NCI-H187 (cell line): ENCODE measurements at places on chromosomes 12 and 14.

DNA sequence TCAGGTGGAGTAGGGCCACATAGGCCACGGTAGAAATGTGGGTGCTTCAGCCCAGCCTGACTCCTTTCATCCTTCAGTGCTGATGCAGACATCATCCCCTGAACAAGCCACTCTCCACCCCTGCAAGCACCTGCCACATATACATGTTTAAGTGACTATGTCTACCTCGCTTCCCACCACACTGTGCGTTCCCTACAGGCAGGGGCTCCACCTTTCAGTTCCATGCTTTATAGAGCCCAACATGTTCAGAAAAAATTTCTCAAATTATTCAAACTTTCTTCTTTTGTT, 11.6 kb downstream of the SLC7A7 start:
- DNase-seq: no peak

- no peak for DNase-seq
Measured at GRCh38 chr12:90543841-90544240, 411.1 kb downstream of the CCER1 start.

DNA sequence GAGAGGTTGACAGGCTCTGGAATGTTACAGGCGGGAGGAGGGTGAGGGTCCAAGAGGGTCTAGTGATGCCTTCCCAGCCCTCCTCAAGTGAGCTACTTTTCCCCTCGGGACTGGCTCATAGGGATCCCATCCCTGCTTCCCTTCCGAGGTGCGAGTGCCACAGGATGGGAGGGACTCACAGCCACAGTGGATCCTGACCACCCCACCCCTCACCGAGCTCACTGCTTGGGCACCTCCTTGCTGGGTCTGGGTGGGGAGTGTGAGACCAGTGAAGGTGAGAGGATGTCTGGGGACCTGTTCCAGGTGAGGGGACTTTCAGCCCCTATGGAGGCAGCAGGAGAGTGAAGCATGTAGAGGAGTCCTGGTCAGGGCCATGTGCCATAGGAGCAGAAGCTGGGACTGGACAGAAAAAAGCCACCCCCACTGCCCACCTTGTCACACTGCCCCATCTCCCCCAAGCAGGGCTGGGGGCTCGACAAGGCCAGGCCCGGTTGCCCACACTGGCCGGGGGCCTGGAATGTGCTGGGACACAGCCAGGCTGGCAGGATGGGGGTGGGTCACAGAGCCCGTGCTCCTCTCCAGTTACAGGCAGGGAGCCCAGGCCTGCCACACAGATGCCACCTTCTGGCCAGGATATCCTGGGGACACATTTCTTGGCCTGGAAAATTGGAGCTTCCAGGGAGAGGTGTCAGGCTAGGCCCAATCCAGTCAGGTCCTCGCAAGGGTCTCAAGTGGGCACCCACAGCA, 1.7 kb upstream of the TNS2 start:
- no peak for DNase-seq

- no peak for DNase-seq
Measured at GRCh38 chr12:2273751-2274150, 221.0 kb downstream of the CACNA1C start.

DNA sequence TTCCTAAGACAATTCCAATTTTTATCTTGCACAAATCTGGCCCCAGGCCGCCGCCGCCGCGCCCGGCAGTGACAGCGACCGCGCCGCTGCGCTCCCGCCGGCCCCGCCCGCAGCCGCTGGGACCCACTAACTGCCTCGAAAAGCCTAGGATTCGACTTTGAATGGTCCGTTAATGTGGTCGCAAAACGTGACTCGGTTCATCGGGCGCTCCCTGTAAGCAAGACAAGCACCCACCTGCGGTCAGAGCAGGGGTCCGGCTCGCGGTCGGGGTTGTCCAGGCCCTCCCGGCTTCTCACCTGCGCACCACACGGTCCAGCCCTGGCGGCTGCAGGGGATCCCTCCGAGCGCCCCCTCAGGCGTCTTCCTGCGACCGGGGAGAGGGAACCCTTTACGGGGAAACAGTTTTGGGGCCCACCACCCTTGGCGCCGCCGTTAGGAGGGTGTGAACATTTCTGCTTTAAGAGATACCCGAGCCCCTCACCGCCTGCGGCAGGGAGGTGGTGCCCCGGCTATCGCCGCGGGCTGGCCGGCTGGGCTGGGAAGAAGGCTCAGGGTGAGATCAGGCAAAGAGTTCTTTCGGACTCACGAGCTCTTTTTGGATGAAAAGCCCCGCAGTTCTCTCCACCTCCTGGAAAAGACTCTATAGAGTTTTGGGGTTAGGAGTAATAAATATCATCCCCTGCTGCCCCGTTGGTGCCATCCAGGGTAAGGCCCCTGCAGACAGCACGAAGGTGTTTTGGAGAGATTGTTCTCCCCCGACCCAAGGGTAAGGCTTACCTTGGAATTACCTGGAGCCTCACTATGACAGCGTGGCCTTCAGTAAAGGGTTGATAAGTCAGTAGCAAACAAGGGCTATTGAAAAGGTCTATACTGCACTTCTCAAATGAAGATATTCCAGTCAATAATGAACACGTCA, 13.6 kb upstream of the FOXJ2 start:
- no peak for DNase-seq

GRCh38 chr14:90830931-90831701, 14.9 kb upstream of the TTC7B start:
- no peak for DNase-seq

DNA sequence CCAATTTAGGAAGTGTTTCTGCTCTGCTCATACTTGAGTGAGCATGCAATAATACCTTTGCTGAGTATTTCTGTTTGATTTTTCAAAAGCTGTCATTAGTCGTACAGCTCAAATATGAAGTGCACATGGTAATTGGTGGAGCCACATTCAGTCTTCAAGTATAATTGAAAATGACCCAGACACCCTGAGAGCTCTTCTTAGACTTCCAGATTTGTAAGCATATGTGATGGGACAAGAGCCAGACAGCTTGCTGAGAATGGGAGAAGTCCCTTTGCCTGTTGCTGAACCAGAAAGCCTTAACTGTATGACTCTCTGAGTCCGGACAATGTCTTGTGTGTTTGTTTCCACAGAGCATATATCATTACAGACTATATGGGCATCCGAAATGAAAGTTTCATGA, 307.3 kb downstream of the TMEM117 start:
- no peak for DNase-seq

DNA sequence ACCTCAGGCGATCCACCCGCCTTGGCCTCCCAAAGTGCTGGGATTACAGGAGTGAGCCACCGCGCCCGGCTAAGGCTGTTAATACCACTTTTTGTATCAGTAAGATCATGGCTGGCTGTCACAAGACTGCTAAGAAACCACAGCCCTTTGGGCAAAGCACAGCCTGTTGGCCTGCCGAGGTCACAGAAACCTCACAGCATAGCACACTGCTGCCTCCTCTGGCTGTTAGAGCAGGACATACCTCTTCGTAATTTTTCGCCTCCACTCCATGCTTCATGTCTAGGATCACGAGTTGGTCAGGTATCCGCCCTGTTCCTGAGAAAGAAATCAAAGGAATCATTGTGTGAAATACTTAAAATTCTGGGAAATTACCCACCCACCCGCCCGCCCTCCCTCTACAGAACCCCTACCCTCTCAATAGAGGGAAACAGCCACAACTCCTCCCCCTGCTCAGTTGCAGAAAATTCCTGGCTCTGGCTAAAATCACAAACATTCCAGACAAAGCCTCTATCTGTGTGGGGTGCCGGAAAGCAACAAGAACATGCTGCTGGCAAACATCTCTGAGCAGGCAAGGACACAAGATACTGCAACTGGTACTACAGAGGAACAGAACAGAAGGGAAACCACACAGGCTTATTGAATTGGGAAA, 20.7 kb upstream of the NEK9 start:
- DNase-seq: no peak
